ENCODE measurements at places on chromosomes 5 and 9. TPM values are rescaled to one million over a fixed set of nuclear protein-coding genes. Genes with fewer than 3 reads are reported as not detected.
A peak's percentile ranks its signal among the peaks of the same experiment; 100 is the strongest.

Gene C9orf50
- not detected for total RNA-seq

DNA sequence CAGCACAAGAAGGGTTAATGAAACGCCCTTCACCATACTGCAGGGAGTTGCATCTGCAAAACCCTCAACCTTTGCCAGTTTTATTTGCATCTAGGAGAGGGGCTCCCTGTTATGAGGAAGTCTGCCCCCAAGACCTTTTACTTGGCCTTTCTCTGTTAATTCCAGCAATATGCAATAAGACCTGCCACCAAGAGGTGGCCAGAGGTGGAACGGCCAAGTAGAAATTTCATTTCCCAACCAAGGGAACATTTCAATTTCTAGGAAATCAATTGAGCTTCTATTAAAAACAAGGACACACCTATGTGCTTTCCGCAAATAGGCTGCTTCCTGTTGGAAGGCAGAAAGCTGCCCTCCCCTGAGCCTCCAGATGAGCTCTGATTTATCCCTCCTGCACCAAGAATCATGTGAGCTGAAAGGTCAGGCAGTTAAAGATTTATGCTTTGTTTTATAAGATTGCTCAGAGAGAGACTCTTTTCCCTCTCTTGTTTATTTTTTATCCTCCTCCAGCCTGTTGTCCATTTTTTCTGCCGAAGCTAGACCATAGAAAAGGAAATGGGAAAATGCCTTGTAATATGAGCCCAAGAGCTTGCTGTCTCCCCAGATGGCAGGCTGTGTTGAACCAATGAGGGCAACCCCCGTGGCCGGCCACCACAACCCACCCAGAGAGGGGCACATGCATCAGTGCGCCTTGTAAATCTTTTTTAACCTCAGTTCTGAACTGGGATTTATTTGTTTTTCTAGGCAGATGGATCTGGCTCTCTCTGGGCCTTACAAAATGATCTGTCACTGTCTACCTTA, 572.8 kb downstream of the TLE1 start:
- no peak for DNase-seq

- no peak for DNase-seq
Measured at GRCh38 chr9:117120061-117120460, 294.8 kb downstream of the ASTN2 start.

Gene STC2
- 10.4 TPM for total RNA-seq

DNA sequence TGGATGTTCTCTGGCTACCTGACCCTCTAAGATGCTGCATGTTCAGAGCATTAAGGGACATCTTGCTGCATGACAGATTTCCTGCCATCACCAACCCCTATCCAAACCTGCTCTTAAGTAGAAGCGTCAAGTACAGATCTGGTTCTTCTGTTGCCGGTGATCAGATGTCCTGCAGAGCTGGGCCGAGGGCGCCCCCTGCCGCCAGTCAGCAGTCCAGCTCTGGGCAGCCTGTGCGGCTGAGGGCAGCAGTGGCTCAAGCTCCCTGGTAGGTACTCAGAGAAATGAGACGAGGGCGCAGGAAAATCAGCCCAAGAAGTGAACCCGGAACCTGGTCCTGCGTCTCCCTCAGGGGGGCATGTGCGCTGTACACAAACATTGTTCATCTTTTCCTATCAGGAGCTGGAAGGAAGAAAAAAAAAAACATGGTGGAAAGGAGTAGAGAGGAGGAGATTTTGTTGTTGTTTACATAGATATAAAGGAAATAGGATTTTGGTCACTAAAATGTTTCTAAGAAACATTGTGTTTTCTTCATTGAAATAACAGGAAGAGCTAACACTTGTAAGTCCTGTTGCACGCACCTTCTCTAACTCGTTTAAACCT, 95.8 kb downstream of the CFAP90 start:
- DNase-seq = no peak

Gene RC3H2
- total RNA-seq = 35.1 TPM

DNA sequence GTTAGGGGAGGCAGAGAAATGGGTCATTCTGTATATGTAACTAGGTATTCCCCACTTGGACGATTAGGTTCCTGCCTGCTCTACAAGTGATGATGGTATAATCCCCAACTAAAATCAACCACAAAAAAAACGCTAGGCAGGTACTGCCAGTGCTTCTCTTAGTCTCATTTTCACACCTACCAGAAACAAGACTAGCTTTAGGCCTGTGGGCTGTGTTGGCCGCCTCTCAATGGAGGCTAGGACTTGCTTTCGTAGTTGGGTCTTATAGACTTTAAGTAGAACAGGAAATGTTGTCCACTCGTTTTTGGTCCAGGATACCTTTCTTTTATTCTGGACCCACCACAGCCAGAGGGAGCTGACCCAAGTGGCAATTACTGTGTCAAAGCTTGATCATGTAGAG, 111.8 kb downstream of the UNC13B start:
- DNase-seq = no peak

Gene LHX6
- 6.1 TPM for total RNA-seq

GRCh38 chr9:35954942-35955546, 2.9 kb downstream of the OR2S2 start:
- no peak for DNase-seq

DNA sequence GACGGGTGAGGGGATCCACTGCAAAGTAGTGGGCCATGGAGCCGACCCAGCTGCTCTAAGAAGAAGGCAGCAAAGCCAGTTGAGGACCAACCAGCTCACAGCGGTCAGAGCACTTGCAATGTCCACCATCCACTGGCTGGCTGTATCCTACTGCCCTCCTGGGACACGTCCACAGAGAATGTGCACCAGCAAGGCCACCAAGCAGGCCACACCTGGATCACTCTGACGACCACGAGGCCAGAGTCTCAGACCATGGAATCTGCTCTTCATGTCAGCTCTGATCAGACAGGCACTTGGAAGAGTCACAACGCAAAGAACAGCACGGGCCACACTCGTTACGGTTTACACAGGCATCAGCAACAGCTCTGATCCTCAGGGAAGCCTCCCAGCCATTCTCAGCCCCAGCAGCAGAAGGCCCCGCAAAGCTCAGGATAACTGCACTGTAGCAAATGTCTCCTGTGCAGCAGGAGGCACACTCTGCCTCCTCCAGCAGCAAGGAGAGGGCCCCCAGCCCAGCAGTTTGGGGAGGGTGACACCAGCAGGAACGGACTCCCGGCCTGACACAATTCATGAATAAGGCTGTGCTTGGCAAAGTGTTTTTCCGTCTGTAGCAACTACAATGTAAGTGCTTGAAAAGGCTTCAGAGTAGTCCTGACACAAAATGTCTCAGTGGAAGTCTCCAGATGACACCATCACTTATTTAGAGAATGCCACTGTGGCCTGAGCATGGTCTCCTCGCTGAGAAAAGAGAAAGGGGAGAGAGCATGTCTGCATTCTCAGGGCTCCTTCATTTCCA, 15.7 kb downstream of the SEMA4D start:
- DNase-seq = no peak

- DNase-seq = no peak
Measured at GRCh38 chr9:34203275-34203991, 24.6 kb downstream of the UBAP1 start.

Gene LCN15
- 0.46 TPM for total RNA-seq

- no peak for DNase-seq
Measured at GRCh38 chr5:69368458-69369339, 621 bp downstream of the AK6 start.

GRCh38 chr9:94728719-94729118, 2.2 kb downstream of the AOPEP start:
- DNase-seq = no peak

GRCh38 chr9:108093773-108094675, 604.5 kb upstream of the KLF4 start:
- no peak for DNase-seq

Gene MSH3
- total RNA-seq = 10.4 TPM

GRCh38 chr5:39226558-39226957, 7.2 kb upstream of the FYB1 start:
- no peak for DNase-seq

Gene TAF11L10
- not detected for total RNA-seq

DNA sequence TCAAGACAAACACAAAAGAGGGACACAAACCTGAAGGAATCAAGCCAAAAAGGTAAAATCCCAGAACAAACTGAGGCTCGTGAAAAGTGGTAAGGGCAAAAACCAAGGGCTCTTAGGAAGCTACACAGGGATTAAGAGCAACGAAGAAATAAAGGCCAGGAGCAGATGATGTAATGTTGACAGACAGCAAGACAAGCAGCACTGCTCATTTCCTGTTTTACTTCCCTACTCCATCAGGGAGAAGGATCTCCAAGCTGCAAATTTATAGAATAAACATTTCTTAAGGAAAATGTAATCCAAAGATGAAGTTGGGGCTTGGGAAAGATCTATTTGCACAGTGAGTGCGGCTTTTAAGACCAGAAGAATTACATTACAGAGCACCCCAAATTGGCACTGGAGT, 182.3 kb upstream of the MAP1B start:
- no peak for DNase-seq

GRCh38 chr5:54398191-54398590, 57.3 kb upstream of the HSPB3 start:
- DNase-seq = no peak

- no peak for DNase-seq
Measured at GRCh38 chr9:35508069-35508468, 18.2 kb downstream of the RUSC2 start.

DNA sequence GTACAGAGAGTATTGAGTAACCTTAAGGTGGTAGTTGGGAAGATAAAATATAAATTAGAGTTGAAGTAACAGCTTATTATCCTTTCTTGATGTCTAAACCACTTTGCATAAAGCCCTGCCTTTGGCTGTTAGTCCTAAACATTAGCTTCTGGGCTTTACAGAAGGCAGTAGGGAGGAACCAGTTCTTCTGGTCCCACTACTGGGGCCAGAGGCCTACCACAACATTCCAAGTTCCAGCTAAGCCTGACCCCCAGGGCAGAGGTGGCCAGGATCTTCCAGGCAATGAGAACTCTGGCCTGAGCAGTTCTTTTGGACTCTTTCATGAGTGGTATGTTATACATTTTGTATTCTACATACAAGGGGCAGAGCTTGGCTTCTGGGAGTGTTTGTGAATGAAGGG, 26.1 kb downstream of the DNAI1 start:
- DNase-seq = no peak

DNA sequence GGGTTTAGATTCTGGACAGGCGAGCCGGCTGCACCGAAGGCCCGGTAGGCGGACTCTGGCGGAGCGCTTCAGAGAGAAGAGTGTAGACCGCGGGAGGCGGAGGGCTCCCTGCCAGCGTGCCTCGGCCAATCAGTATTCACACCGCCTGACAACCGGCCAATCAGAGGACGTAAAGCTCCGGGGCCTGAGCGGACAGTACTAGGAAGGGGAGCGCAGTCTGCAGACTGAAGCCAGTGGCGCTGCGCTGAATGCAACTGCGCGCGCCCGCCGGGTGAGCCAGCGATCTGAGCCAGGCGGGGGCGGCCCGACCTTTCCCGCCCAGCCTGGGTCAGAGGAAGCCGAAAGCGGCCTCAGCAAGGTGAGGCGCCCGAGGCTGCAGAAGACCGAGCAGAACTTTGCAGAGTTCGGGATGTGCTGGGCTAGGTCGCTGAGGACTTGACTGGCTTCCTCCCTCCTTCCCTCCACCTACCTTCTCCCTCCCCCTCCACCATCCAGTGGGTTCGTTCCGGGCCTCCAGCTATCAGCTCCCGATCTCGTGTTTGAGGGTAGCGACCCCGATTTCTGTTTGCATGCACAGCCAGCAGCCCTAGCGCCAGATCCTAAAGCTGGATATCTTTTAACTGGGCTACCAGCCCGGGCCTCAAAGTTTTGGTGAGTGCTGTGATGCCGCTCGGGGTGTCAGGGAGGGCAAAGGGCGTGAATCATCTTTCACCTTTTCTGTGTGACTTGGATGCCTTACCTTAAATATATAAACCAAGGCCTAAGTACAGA, at the start of gene DMRT2:
Gene DMRT2, plus strand, starts transcription at position 233 of the 771 bp plus-strand sequence. CDS start 1,257 bp downstream, outside the sequence.
- DNase-seq = peak; percentile 91

- DNase-seq = no peak
Measured at GRCh38 chr9:98236901-98237487, 18.5 kb downstream of the TBC1D2 start.

Gene OMD
- total RNA-seq = 3.2 TPM

Gene TAL2
- total RNA-seq = not detected

DNA sequence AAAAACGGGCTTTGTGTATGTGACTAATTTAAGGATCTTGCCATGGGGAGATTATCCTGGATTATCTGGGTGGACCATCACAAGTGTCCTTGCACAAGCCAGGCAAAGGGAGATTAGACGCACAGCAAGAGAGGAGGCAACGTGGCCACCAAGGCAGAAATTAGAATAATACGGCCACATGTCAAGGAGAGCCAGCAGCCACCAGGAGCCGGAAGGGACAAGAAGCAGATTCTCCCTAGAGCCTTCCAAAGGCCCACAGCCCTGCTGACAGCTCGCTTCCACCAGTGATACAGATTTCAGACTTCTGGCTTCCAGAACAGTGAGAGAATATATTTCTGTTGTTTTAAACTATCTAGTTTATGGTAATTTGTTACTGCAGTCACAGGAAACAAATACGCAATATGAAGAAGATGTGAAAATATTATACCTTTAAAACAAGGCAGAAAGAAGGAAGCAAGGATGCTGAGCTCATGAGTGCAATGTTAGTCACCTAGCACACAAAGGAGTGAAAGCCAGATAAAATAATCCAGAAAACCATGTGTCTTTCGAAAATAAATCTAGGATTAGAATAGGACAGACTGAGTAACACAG, 28.7 kb upstream of the F2RL1 start:
- no peak for DNase-seq

Gene IL13
- total RNA-seq = not detected

Gene NXNL2
- not detected for total RNA-seq

DNA sequence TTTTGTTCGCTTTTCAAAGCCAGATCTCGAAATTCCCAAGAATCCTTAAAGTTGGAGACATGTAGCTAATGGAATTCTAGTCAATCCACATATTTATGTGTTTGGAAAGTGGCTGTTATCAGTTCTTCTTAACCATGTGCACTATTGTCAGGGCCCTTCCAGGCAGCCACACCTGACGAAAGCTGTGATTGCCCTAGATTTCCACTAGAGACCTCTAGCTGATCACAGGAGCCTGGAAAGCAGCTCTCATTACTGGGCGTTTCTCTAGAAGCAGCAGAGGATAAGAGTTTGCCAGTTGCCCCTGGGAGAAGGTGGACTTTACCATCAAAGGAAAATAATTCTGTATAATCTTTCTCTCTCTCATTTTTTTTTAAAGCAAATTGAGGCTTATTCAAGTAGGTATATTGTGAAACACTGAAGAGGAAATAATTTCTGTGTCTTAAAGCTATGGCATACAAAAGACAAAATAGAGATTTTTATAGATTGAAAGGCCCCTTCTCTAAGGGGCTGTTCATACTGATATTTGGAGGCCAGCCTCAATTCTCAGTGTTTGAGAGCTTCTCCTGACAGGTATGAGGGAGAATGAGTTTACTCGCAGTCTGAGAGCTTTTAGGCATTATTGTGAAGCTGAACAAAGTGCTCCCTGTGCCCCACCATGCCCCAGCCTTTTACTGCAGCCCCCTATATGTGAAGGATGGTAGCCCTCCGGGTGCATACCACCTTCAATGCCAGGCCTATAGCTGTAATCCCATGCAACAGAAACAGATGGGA, 405.4 kb upstream of the ACTBL2 start:
- no peak for DNase-seq

GRCh38 chr5:27810458-27810857, 772.1 kb upstream of the CDH9 start:
- DNase-seq = no peak

Gene LRRC14B
- 74.9 TPM for total RNA-seq

All from Right ventricle myocardium inferior (tissue), 1 donor.